ENCODE measurements at places on chromosomes 13 and 19. TPM values are rescaled to one million over a fixed set of nuclear protein-coding genes. Genes with fewer than 3 reads are reported as not detected.

DNA sequence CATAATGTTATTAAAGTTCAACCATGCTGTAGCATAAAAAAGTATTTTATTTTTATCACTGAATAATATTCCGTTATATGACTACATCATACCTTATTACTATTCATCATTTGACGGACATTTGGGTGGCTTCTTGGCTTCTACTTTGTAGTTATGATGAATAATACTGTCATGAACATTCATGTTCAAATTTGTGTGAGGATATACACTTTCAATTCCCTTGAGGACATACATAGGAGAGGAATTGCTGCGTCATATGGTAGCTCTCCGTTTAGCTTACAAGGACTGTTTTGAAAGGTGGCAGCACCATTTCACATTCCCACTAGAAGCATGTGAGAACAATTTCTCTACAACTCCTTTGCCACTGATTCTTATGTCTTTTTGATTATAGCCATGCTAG is 910.8 kb upstream of the MIR17HG start:
- H3K4me3 ChIP-seq: no peak overlapping the region
- H3K27ac ChIP-seq: no peak overlapping the region
- DNase-seq: no peak
- H3K36me3 ChIP-seq: no peaks in the 10 kb centered on the region

GRCh38 chr19:43682824-43683661 is 13.1 kb upstream of the PLAUR start:
- H3K4me3 ChIP-seq: no peak overlapping the region
- no peaks in the 10 kb centered on the region for H3K27me3 ChIP-seq
- H3K4me1 ChIP-seq: peaks cover 5% of the 10 kb centered on the region
- H3K27ac ChIP-seq: no peak overlapping the region

DNA sequence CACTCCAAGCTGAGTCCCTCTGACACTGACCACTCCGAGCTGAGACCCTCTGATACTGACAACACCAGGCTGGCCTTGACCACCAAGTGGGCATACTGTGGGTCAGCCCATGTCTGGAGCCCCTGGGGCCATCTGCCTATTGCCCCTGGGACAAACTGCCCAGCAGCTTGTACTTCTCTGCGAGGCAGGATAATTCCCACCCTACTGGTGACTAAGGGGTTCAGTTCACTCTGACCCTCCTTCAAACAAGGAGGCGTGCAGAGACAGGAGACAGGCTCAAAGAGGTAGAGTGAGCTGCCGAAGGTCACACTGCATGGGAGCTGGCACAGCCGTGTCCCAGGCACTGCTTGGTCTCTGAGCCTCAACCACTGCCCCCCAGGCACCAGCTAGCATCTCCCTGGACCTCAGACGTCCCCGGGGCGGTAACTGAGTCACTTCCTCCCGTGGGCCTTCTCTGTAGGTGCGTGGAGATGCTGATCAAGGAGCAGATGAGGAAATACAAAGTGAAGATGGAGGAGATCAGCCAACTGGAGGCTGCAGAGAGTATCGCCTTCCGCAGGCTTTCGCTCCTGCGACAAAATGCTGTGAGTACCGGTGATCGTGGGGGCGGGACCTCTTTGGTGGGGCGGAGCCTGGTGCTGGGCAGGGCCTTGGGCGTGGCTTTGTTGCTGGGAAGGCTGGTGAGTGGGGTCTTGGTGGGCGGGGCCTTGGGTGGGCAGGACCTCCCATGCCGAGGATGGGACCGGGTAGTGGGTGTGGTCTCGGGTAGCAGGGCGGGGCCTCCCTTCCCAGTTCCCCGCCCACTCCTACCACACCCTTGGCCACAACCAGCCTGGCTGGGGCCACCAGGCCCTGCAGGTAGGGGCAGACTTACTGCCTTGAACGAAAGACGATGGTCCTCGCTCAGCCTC is 5.8 kb upstream of the USE1 start:
- no peak overlapping the region for H3K4me3 ChIP-seq
- DNase-seq: peak; percentile 93
- H3K27ac ChIP-seq: no peak overlapping the region

GRCh38 chr13:27476943-27477703 is 26.8 kb upstream of the MTIF3 start:
- peaks cover 6% of the 10 kb centered on the region for H3K27me3 ChIP-seq
- no peak overlapping the region for H3K4me3 ChIP-seq
- DNase-seq: no peak

- no peaks in the 10 kb centered on the region for H3K36me3 ChIP-seq
- peaks cover 10% of the 10 kb centered on the region for H3K4me1 ChIP-seq
- H3K27me3 ChIP-seq: no peaks in the 10 kb centered on the region
These were observed 9.1 kb upstream of the LHFPL6 start for GRCh38 chr13:39612023-39612637.

Gene ARHGEF7
- 58.9 TPM for total RNA-seq

Gene GPR12
- not detected for total RNA-seq

Gene FGF21
- total RNA-seq: not detected

Gene CD33
- not detected for total RNA-seq
